SW 1271 (cell line): ENCODE measurements at places on chromosomes 13 and 19.

- no peak for DNase-seq
Observed at GRCh38 chr19:52474351-52475127, 21.2 kb downstream of the ZNF578 start.

DNA sequence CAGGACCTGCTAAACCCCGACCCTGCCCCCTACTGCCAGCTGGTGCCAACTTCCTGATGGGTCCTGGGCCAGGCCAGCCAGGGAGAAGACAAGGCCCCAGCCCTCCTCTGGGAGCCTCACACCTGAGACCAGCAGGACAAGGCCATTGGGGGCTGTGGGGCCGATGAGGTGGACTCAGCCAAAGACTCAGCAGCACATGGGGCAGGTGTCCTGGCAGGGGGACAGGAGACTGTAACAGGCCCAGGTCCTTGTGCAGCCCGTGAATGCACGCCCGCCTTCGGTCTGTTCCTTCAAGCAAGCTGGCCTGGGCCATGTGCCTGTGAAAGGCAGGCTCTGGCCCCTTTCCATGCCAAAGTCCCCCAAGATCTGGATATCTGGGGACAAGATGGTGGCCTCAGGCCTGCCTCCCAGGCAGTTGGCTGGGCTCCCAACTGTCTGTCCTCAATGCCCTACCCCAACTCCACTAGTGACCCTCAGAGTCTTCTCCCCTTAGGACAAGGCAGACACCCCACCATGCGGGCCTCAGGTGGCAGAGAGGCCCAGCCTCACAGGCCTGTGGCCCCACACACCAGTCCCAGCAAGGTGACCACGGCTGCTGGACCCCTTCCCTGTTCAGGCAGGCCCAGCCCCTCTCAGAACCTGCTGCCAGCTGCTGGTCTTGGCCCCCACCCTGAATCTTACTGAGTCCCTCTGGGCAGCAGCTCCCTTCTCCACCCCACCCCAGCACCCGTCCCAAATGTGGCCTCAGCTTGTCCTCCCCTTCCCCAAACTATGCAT is 12.3 kb downstream of the CEACAM19 start:
- DNase-seq, result no peak

- DNase-seq, result no peak
Observed at GRCh38 chr13:105353654-105354053, 1181.8 kb downstream of the EFNB2 start.

DNA sequence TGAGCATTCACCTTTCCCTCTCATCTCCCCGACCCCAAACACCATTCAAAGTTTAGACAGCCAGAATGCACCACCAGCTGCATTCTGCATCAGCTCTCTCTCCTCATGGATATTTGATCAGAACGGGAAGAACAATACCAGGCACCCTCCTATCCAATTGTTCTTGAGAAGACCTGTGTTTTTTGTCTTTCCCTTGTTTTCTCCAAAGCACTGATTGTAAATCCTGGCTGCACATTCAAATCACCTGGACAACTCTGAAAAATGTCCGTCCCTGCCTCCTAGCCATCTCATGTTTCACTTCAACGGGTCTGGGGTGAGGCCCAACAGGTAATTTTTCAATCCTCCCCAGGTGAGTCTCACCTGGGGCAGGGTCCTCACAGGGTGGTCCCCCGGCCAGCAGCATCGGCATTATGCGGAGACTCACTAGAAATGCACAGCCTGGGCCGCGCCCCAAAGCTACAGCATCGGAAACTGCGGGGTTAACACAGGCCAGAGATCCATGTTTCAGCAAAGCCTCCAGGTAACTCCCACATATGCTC is 5.5 kb downstream of the IRS2 start:
- no peak for DNase-seq

DNA sequence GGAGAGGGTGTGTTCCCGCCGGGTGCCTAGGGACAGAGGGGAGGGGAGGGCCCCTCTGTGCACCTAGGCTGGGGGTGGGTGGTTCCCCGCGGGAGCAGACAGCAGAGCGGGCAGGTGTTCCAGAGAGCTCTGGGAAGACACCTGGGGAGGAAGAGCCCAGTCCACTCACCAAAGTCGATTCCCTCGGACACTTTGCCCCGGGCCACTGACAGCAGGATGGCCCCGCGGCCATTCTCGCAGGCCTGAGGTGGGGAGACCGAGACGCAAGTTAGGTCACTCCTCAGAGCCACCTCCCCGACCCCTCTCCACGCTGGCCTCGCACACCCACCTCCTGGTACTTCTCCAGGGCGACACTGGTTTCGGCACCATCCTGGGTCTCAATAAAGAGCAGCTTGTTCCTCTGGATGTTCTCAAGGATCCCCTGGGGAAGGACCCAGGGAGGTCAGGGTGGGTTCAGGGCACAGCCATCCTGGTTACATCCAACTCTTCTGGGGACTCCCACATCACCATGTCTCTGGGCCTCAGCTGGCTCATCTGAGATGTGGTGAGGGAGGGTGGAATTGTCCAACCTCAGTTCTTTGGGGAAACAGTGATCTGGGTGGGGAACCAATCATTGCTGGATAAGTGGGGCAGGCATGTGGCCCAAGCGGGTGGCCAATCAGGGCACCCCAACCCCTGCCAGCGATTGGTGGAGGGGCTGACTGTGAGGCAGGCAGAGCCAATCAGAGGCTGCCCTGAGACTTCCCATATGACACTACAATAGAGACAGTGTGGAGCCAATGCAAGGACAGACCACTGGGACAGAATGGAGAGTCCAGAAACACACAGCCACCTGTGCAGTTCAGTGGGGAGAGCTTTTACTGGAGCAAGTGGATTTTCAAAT is 12.6 kb downstream of the KLC3 start:
- no peak for DNase-seq

GRCh38 chr13:78736142-78736541 is 77.2 kb upstream of the OBI1 start:
- DNase-seq, result no peak

DNA sequence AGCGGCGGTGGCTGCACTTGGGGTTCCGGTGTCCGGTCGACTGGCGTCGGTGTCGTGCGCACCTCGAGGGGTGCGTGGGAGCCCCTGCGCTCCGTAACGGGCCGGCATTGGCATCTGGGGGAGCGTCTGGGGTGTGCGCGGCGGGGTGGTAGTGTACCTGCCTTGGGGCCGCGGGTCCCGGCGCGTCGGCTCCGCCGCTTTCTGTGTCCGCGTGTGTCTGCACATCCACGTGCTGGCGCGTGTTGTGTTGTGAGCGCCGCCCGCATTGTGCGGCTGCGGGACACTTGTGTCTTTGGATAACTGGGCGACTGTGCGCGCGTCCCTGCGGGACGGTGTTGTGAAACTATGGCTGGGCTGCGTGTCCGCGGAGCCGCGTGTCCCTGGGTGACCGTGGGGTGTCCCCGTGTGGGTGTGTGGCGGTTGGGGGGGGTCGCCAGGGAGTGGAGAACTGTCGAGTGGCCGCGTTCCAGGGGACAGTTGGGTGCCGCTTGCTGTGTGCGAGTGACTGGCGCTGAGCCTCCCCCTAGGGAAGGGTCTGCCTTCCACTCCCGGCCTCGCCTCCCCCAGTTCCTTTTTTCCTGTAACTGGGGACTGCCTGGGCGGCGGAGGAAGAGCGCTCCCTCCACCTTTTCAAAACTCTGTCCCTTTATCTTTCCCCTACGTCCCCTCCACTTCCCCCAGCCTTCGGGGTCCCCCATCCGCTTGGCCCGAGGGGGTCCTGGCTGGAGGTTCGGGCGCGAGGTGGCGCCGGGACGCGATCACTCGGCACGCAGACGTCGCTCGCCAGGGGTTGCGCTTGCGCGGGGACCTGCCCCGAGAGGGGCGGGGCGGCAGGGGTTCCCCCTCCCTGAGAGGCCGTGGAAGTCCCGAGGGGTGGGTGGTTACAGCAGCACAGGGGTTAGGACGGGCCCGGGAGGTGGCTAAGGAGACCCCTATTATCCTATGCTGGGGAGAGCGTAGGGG is 5.7 kb upstream of the NFIC start:
- no peak for DNase-seq

GRCh38 chr19:48480183-48480557 is 11.0 kb downstream of the CYTH2 start:
- DNase-seq, result no peak

- DNase-seq, result no peak
Observed at GRCh38 chr19:33687481-33688170, 65.9 kb downstream of the CHST8 start.

DNA sequence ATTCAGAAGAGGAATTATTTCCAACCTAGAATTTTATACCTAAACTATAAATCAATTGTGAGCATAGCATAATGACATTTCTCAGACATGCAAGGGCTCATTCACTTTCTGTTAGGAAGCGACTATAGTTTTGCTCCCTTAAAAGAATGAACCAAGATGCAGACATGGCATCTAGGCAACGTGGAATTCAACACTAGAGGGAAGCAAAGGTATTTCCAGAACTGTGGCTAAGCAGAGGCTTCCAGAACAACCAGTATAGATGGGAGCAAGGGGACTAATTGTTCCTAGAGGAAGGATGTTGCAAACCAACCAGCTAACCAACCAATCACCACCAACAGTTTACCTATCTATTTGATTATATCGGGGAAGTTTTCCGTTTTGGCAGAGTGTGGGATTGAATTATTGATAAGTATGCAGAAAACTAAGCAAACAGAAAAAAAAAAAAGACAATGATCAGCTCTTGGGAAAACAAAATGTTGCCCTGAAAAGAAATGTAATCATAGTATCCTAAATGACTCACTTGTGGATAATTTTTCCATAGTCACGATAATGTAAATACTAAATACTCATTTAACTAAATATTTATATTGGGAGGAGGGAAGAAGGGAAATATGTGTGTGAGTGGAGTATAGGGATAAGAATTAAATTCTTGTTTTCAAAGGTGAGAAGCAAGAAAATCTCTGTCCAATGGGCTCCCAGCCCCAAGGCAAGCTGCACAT is 21.1 kb downstream of the ARL11 start:
- DNase-seq, result no peak

GRCh38 chr13:101757446-101758039 is 305.1 kb downstream of the ITGBL1 start:
- no peak for DNase-seq

- no peak for DNase-seq
Observed at GRCh38 chr19:46218160-46218559, 11.4 kb upstream of the IGFL1 start.

DNA sequence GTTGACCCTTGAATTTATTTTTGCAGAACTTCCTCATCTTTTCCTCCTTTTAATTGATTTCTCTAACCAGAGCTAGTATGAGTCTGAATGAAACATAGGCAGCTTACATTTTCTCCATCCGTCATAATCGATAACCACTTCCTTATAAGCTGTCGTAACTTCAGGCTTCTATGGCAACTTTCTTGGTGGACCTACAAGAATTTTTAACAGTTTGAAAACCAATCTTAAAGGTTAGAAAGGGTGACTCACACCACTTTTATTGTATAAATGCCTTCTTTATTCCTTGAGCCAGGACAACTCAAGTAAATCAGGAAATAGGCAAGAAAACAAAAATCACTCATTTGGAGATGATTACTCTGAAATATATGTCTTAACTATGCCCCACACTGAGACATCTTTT is 105.7 kb upstream of the KL start:
- DNase-seq, result no peak

DNA sequence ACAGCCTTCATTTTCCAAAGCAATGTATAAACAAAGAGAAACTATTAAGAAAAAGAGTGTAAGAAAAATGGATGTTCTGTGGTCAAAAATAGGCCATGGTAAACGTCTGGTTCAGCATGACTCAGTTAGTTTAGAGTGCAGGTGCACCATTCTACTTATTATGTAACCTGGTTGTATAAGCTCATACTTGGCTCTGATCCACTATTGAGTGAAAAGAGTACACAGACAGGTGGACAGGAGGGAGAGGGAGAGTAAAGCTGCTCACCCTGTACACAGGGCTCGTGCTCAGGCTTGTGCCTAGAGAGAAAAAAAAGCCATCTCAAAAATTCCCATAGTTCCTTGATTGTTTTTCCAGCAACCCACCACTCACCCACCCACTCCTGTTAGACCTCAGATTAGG is 85.8 kb upstream of the ZNF91 start:
- DNase-seq, result no peak
